ENCODE measurements at places on chromosomes 5 and 9.

DNA sequence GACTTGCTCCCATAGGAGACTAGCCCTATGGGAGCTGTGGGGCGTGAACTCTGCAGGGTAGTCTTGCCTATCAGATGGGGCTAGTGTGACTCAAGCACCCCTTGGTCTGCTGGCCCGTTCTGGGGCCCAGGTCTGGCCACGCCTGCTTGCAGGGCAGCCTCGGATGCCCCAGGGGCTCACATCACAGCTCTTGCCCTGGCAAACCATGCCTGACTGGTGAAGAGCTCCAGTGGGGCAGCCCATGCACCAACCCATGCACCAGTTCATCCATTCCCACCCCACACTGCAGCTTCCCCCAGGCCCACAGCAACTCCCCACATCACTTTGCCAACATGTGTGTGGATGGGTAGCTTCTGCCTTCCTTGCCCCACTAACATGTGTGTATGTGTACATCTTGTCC, 93.9 kb upstream of the PRLR start:
- DNase-seq, result no peak

DNA sequence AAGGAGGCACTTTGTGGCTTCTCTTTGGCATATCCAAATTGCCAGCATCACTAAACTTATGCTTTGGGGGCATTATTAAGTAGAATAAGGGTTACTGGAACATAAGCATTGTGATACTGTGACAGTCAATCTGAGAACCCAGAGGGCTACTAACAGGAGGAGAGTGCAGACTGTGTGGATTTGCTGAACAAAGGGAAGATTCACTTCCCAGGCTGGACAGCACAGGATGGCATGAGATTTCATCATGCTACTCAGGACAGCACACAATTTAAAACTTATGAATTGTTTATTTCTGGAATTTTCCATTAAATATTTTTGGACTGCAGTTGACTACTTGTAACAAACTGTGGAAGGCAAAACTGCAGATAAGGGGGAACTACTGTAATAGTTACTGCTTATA, 212.5 kb downstream of the TMC1 start:
- DNase-seq, result no peak

DNA sequence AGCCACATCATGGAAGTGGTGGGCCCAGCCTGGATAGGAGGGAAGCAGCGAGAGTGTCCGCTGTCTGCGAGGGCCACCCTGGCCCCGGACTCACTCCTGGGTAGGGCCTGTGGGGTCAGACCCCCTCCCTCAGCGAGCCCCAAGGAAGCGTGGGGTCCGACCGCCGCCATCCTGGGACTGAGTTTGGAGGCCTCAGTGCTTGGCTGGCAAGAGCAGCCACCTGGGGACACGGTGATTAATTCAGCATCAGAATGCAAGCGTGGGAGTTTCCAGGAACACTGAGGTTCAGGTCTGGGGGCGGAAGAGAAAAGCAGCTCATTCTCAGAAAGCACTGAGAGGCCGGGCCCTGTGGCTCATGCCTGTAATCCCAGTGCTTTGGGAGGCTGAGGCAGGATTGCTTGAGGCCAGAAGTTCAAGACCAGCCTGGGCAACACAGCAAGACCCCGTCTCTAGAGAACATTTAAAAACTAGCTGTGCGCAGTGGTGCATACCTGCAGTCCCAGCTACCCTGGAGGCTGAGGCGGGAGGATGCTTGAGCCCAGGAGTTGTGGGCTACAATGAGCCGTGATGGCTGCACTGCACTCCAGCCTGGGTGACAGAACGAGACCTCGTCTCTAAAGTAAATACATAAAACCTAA, 18.3 kb upstream of the CAMSAP1 start:
- DNase-seq, result no peak

GRCh38 chr5:25190521-25191000, 545.8 kb upstream of the CDH10 start:
- no peak for DNase-seq

- DNase-seq, result no peak
Measured at GRCh38 chr5:125316915-125317535, 570.6 kb upstream of the ZNF608 start.

DNA sequence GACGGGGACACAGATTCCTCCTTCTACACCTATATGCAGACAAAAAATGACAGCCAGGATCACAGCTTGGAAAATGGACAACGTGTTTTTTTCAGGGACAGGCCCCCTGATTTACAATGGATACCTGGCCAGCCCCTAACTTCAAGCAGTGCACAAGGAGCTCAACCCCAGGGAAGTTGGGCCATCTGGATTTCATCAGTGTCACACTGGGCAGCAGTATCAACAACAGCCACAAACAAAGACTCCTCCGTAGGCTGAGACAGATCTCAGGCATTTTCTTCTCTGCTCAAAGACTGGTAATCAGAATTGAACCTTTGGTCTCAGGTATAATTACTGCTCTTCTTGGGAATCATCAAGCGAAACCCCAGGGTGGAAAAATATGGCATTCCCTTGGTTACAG, 374.0 kb downstream of the ZNF608 start:
- DNase-seq, result no peak

GRCh38 chr9:137575364-137575715, 3.4 kb downstream of the DPH7 start:
- DNase-seq, result no peak

GRCh38 chr9:107222020-107222522, 61.0 kb upstream of the RAD23B start:
- no peak for DNase-seq

DNA sequence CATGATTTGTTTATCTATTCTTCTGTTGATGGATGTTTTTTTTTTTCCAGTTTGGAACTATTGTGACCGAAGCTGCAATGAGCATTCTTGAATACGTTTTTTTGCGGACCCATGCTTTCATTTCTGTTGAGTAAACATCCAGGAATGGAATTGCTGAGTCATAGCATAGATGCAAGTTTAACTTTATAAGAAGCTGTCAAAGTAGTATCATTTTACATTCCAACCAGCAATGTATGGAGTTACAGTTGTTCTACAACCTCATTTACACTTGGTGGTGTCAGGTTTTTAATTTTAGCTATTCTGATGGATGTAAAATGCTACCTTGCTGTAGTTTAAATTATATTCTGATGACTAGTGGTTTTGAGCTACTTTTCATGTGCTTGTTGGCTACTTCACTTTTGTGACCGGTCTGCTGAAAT, 49.0 kb downstream of the NPR3 start:
- DNase-seq, result no peak

GRCh38 chr9:14097666-14098415, 216.1 kb downstream of the NFIB start:
- DNase-seq, result no peak

DNA sequence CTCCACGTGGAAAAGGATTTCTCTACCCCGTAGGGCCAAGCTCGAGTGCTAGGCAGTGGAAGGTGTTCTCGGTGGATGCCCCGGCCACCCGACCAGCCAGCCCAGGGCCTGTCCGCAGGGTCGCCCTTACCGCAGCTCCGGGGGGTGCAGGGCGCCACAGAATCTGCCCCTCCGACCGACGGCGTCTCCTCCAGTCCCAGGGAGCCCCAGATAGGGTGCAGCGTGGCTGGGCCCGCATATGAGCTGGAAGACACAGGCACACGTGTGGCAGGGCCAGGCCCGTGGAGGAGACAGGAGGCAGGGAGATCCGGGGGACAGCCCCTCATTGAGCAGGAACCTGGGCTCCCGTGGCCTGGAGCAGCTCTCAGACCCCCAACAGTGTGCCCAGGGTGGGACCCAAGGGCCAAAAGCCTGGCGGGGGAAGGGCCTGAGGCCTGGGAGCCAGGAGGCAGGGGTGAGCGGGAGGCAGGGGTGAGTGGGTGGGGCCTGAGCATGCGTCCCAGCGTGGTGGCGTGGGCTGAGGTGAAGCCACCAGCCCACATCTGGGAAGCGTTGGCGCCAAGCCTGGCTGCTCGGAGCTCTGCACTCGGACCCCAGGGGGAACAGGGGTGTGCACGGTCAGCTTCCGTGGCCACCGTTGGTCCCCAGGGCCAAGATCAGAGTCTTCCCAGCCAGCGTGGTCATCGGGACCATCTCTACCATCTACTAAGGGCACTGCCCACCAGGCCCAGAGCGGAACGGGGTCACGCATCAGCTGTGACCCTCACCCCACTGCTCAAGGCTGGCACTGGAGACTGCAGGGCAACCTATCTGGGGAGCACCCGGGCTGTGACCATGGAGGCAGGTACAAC, 22.2 kb downstream of the CCDC187 start:
- DNase-seq, result no peak

- DNase-seq, result no peak
Measured at GRCh38 chr9:3939820-3940219, 360.0 kb downstream of the GLIS3 start.

DNA sequence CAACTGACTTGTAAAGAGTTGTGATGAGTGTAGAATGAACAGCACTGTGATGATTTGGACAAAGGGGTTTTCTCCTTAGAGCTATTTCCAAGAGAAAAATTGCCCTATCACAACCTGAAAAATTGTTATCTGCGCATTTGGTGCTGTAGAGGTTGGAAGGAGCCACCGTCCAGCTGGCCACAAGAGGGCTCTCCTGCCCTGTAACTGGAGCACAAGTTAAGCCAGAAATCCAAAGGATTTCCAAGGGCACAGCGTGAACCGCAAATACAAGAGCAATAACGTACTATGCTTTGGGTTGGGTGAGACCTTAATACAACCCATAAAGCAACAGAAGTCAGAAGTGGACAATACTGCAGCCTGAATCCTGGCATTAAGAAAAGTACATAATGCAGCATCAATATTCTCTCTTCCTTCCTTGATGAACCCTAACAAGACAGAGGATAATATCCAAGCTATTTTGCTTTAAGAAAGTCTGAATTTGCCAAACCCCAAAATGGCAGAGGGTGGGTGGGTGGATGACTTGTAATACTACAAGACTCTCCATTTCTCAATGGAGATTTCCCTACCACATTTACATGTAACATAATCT, 56.8 kb upstream of the SMIM32 start:
- DNase-seq, result no peak

- no peak for DNase-seq
Measured at GRCh38 chr9:114878879-114879564, 51.4 kb downstream of the TNFSF8 start.

- no peak for DNase-seq
Measured at GRCh38 chr9:72256931-72257330, 107.7 kb downstream of the GDA start.

DNA sequence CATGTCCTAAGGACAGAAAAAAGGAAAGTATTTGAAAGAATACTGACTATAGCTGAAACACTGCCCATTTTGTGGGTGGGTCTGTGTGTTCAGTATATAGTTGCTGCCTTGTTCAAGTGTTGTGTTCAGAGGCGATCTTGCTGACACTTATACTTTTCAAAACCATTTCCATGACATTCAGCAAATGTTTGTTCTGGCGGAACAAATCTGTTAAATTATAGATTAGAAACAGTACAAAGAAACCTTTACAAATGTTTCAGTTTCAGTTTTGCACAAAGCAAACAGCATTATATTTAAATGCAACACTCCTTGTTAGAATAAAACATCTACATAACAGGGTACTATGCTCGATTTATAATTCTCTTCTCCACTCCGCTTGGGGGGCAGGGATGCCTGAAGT, 2276.3 kb downstream of the MAT2B start:
- no peak for DNase-seq

DNA sequence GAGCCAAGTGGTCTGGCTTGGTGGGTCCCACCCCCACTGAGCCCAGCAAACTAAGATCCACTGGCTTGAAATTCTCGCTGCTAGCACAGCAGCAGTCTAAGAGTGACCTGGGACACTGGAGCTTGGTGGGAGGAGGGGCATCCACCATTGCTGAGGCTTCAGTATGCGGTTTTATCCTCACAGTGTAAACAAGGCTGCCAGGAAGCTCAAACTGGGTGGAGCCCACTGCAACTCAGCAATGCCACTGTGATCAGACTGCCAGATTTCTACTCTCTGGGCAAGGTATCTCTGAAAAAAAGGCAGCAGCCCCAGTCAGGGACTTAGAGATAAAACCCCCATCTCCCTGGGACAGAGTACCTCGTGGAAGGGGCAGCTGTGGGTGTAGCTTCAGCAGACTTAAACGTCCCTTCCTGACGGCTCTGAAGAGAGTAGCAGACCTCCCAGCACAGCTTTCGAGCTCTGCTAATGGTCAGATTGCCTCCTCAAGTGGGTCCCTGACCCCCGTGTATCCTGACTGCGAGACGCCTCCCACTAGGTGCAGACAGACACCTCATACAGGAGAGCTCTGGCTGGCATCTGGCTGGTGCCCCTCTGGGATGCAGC, 18.2 kb upstream of the STK32A start:
- DNase-seq, result no peak

- no peak for DNase-seq
Measured at GRCh38 chr5:26700759-26701384, 337.5 kb downstream of the CDH9 start.

DNA sequence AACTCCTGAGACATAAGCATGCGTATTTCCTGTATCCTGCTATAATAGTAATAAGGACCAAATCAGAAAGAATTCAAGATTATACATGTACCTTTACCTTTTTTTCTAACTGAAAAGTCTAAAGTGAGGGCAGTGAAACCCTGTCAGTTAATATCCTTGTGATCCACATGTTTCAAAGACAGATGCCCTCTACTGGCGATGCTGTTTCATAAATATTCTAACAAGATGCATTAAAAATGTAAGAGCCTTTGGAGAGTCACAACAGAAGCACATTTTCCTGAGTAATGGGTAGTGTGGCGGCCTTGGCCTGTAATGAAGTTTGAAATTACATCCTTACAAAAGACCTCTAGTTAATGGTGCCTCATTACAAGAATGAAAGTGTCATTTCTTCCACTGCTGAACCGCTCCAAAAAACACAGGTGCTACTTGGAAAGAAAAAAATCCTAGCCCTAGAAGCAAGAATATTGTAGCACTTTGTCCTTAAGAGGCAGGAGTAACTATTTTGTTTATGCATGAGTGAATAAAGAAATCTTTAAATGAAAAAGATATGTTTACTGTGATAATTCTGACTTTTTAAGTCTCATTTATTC, 232.6 kb downstream of the EPB41L4A start:
- no peak for DNase-seq

GRCh38 chr5:10645671-10646070, 81.8 kb downstream of the ANKRD33B start:
- no peak for DNase-seq

- DNase-seq, result no peak
Measured at GRCh38 chr5:134139891-134140469, 25.5 kb downstream of the TCF7 start.

GRCh38 chr5:139294374-139295165, 1.0 kb downstream of the MATR3 start:
- DNase-seq, result no peak

GRCh38 chr5:38994324-38994927, 79.8 kb downstream of the RICTOR start:
- no peak for DNase-seq

All from esophagus squamous epithelium (tissue), 5 donors.